Activated CD4-positive, alpha-beta T cell treated with anti-CD3 and anti-CD28 coated beads, Interleukin-2, amount 50 U/mL, for 1 hour (primary cell): ENCODE measurements at places on chromosomes 2 and 18.

GRCh38 chr18:7568426-7568825, 1.3 kb downstream of the PTPRM start:
- DNase-seq = no peak

- DNase-seq = no peak
These were observed 44.7 kb downstream of the CMPK2 start for GRCh38 chr2:6820903-6821584.

DNA sequence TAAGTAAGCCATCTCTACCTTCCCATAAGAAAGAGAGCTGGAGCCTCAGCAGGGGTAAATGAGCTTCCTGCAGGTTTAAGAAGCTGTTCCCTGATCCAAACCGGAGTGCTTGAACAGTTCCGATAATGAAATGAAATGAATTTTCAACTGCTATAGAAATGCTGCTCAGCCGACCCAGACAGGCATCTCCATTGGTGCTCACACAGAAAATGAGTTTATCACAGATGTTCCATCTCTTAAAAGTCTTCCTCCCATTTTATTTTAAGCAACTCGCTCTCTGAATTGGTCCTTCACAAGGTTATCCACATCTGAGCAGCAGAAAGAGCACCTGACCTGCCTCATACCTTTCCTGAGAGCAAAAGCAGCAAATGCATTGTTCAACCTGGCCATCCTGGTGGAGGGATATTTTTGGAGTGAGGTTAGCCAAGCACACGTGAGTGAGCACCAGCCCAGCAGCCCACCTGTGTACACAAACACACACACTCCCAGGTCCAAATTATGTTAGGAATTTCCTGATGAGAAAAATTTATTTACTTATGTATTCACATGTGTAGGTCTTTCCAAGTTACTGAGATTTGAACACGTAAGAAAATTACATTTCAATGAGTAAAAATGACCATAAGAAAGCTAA, 42.2 kb upstream of the CCDC68 start:
- DNase-seq = no peak

DNA sequence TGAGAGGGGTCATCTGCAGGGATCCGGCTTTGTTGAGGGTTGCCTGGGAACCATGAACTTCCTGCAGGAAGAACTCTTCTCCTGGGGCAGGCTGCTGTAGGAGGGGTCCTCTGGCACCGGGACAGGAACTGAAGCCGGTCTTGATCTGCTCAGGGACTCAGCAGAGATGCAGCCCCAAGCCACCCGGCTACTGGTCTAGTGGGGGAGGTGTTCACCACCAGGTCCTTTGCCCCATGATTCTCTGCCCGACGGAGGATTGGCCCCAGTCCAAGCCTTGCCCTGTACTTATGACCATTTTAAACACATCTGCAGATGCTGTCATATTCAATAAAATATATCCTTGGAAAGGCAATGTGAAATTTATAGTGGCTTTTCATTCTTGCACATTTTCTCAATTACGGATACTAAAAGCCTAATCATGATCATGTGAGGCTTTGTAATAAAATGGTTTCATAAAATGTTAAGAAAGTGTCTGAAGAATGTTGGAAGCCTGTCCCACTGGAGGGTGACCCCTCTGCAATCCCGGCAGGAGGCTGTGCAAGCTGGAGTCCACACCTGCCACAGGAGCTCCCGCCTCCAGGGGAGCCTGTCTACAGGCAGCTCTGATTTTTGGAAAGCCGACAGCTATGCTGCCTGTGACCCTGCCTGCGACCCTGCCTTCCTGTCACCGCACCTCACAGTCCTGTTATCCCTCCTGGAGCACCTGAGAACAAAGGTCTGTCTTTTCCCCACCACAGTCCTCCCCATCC, 98.8 kb upstream of the TAF1B start:
- no peak for DNase-seq

- DNase-seq = no peak
These were observed 61.0 kb upstream of the TGIF1 start for GRCh38 chr18:3388980-3389379.

- no peak for DNase-seq
These were observed 853 bp downstream of the LANCL1 start for GRCh38 chr2:210475706-210476105.

DNA sequence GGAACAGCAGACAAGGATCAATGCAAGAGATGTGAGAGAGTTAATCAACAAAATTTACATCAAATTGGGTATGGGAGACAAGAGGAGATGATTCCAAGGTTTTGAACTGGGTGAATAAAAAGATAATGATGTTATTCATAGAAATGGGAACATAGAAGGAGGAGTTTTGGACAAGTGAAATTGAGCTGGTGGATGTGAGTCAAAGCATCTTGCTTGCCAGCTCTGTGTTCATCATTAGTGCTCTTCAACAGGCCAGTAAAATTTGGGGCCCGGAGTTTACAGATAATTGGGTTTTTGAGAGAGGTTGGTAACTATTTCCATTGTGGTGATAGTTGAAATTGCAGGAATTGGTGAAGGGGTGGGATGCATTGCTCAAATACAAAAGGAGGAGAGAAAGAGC, 69.9 kb upstream of the CAVIN2 start:
- no peak for DNase-seq

- no peak for DNase-seq
These were observed 30.8 kb upstream of the PUM2 start for GRCh38 chr2:20381457-20381856.

- no peak for DNase-seq
These were observed 133.1 kb downstream of the GCA start for GRCh38 chr2:162477011-162477410.

DNA sequence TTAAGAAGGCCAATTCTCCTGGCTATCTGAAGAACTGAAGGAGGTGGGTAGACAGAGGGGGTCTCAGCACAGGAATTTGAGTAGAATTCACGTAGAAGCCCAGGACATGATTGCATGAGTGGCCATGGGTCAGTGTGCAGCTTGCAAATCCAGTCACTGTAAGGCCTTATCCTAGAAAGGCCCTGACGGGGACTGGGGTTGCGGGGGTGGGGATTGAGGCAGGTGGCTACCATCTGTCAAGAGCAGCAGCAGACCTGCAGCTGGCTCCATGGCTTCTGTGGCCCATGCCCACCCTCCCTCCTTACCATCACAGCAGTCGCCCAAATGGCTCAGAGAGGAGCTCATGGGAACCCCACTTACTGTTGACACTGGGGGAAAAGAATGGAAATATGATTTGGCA, 34.6 kb upstream of the SLC14A1 start:
- DNase-seq = no peak

GRCh38 chr2:10109311-10109710, 13.2 kb upstream of the RRM2 start:
- DNase-seq = no peak

- DNase-seq = no peak
These were observed 19.7 kb upstream of the SANBR start for GRCh38 chr2:61045999-61046398.

GRCh38 chr2:6951046-6951445, 33.8 kb downstream of the RNF144A start:
- no peak for DNase-seq

DNA sequence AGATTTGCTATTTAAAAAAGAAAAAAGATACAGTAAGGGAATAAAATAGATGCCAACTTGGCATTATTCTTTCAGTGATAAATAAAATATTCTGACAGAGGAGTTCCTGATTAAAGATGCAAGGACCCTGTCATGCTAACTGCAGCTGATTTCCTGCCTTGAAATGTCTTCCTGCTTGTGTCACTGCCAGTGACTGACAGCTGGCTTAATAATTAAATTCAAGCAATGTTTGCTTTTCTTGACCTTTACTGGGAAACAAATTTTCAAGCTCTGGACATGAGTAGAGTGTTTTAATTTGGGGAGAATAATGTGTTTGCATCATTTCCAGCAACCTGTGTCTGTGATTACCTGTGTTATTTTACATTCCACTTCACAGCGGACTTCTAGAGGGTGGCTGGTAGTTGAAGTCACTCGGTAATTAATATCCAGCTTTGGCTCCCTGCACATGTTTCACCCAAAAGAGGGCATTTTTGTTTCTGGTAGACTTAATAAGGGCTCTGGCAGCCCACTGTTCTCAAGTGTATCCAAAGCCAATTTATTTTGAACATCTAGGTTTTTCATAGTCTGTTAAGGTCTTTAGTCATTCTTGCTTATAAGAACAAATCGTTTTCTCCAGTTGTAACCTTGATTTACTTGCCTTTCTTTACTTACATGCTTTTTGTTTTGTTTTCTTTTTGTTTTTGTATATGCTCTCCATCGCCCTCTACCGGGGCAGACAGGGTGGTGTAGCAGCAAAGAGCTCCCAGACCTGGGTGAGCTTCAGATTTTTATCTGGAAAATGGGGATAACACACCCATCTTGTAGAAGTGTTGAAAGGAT, 48.5 kb upstream of the PROKR1 start:
- peak; percentile 50 for DNase-seq

DNA sequence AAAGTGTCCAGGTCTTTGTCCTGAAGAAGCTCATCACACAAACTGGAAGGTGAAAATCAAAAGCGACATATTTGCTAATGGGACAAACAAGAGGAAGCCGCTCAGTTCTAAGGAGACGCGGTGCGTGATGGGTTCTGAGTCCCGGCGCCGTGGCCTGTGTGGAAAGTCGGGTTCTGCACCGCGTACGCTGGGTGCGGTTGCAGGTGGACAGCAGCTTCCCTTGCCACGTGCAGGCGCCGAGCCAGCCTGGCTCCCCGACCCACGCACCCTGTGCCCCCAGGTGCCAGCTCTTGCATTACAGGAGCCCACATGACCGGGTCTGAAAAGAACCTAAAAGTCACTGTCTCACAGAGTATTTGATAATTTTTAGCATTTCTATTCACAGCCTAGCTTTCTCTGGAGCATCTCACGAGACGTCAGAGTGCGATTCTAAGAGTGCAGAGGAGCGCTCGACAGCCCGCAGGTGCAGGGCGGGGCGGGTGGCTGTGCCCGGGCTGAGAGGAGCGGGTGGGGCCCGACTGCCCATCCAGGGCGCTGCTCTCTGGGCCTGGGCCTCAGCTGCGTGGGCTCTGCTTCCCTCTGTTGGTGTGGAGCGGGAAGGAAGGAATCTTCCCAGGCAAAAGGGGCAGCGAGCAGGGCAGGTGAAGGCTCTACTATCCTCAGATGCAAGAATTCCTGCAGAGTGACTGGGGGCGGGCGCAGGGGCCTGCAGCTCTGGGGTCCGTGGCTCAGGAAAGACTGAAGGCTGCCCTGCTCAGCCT, 39.4 kb downstream of the MYT1L start:
- DNase-seq = no peak

DNA sequence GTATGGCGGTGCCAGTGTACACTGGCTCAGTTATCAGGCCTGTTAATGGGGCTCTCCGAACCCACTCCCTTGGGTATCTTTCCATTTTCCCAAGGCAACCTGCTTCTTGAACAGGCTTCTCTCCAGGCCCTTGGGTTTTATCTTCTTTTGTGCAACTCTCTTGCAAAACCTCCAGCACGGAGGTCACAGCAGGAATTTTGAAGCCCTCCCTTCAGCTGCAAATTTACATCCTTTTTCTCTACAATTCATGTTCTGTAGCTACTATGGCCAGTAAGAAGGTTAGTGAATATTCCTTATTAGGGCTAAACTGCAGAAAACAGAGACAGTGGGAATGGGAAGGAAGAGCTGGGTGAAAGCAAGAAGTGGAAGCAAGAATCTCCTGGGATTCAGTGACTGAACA, 10.4 kb upstream of the NPAS2 start:
- DNase-seq = no peak

GRCh38 chr2:144694456-144694855, 174.5 kb upstream of the ZEB2 start:
- DNase-seq = no peak

GRCh38 chr2:233565685-233566140, 869 bp downstream of the USP40 start:
- DNase-seq = no peak

GRCh38 chr2:64629875-64630274, 23.8 kb downstream of the SERTAD2 start:
- no peak for DNase-seq

DNA sequence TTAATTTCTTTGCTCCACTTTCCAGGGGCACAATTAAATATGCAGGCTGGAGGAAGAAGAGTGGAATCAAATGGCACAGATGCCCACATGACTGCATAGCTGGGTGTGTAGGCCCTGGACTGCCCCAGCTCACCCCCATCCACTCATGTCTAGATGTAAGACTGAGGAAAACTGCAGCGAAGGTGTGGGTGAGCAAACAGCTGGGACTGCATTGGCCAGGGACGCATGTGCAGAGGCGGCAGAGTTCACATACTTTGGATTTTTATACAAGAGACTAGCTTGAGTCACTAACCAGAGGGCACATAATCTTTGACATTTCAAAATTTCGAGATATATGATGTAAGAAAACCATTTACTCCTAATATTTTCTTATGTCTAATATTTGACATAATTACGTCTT, 60.1 kb downstream of the SPIRE1 start:
- DNase-seq = no peak

GRCh38 chr2:28445448-28446258, 50.2 kb upstream of the PLB1 start:
- no peak for DNase-seq

GRCh38 chr2:160415991-160416390, 77.6 kb downstream of the RBMS1 start:
- DNase-seq = no peak

DNA sequence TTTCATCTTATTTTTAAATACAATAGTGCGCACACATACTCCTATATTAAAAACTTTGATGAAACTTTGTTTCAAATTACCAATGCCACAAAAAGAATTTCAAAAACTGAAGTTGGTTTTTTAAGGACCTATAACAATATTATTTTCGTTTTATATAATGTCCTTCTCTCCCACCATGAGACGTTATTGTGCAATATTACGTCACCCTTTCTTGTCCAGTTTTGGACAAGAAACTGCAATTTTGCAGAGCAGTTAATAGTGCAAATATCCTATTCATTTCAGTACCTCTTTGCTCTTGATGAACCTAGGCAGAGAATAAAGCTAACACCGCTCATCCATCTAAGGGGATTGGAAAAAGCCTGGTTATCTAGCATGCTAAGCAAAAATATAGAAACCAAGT, 9.7 kb upstream of the ZNF516 start:
- DNase-seq = no peak

- DNase-seq = no peak
These were observed 1.4 kb downstream of the TOGARAM2 start for GRCh38 chr2:28982381-28982950.

DNA sequence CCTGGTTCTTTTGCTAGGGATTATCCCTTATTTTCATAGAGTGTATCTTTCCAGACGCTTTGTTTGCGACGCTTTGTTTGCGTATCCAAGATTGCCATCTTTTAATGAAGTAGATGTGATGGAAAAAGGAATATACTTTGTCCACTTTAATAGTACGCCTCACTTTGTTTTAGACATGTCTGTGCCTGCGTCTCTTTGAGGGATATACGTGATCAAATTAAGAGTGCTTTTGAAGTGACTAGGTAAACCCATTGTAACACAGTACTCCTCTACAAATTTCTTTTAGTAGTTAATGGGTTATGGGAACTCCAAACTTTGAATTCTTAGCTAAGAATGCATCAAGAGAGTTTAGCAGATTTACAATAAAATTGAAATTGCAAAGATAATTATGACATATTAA, 27.9 kb downstream of the ACSL3 start:
- no peak for DNase-seq
